ENCODE measurements at places on chromosomes 13 and 19.

GRCh38 chr19:46173886-46174480 is 25.9 kb downstream of the IGFL2 start:
- DNase-seq: no peak

DNA sequence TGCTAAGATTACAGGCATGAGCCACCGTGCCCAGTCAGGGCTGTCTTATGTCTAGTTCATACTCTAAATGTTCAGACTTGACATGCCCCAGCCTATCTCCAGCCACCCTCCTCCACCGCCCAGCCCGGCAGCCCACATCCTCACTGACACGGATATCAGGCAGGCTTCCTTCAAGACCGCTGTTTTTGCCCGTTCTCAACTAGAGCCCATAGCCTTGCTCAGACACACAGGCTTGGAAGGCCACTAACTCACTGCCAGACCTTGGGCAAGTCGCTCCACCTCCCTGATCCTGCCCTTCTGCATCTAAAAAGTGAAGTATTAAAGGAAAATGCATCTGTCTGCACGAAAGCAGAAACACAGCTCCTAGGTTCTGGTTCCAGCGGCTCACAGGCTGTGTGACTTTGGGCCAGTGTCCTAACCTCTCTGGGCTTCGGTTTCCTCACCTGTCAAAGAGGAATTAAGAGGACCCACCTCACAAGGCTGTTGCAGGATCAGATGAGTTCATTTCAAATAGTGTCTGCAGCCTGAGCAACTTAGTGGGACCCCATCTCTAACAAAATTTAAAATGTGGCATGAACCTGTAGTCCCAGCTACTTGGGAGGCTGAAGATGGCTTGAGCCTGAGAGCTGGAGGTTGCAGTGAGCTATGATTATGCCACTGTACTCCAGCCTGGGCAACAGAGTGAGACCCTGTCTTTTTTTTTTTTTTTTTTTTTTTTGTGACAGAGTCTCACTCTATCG is 14.5 kb upstream of the CERS4 start:
- DNase-seq: no peak

DNA sequence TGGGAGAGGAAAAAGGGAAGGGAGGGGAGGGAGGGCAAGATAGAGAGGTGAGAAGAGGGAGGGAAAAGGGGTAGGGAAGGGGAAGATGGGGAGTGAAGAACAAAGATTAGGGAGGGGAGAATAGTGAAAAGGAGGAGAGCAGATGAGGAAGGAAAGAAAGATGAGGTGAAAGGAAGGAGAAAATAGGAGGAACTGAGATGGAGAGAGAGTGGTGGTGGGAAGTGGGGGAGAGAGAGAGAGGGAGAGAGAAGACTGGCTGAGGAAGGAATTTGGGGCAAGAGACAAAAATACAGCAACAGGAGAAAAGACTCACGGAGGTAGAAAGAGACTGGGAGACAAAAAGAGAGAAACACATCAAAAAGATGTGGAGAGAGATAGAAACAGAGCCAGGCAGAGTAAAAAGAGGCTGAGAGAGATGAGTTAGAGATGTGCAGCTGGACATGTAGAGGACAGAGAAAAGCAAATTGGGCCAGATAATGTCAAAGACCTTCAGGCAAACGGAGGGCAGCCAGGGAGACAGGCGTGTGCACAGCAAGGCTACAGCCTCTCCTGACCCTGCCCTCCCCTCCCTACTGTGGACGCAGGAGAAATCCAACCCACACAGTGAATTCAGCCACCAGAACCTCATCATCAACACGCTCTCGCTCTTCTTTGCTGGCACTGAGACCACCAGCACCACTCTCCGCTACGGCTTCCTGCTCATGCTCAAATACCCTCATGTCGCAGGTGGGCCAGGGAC is 49.4 kb upstream of the CYP2B6 start:
- no peak for DNase-seq

DNA sequence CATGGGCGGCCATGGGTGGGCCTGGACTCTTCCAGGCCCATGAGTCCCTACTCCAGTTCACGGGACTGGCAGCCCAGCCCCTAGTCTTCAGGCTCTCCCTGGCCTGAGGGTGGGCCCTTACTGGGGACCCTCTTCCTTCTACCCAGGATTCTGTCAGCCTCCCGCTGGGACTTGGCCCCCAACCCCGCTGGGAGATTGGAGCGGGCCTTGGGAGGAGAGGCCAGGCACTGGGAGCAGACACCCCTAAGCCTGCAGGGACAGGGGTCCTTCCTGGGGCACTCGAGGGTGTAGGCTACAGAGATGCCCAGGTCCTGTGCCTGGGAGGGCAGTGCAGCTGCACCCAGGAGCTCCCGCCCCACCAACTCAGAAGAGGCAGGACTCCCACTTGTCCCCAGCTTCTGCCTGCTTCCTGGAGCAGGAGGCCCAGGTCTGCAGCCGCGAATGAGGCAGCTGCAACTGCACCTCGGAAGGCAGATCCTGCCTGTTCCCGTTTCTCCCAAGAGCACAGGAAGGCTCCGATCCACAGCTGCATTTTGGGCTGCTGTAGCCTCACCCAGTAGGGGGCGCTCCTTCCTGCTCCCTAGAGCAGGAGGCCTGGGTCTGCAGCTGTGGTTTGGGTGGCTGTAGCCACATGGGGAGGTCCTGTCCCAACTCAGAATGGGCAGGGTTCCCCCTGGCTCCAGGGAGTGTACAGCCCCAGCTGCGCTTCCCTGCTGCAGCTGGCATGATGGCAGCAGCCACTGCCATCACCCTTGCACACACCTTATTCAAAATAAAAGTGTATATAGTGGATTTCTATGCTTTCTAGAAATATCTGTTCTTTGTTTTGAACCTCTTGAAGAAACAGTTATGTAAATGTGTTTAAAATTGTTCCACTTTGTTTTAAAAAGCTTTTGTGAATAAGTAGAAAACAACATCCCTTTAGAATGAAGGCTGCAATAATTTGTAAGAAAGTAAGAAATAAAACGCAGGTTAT is 46.8 kb downstream of the TEX26 start:
- peak; percentile 3 for DNase-seq

- DNase-seq: no peak
These were observed 213.9 kb upstream of the ZNF536 start for GRCh38 chr19:30158067-30158892.

- no peak for DNase-seq
These were observed 20.0 kb upstream of the UPF3A start for GRCh38 chr13:114261328-114261965.

- no peak for DNase-seq
These were observed 1120.4 kb upstream of the PCDH9 start for GRCh38 chr13:68350554-68350953.

DNA sequence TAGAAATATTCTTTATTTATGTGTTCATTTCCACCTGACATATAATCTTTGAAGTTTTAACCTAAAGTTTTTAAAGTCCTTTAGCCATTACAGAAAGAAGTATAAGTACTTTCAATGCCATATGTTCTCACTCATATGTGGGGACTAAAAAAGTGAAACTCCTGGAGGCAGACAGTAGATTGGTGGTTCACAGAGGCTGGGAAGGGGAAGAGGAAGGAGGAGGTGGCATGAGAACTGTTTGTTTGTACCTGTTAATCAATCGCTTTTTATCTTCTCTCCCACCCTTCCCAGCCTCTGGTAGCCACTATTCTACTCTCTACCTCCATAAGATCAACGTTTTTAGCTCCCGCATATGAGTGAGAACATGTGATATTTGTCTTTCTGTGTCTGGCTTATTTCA is 131.1 kb downstream of the MYO16 start:
- DNase-seq: no peak

DNA sequence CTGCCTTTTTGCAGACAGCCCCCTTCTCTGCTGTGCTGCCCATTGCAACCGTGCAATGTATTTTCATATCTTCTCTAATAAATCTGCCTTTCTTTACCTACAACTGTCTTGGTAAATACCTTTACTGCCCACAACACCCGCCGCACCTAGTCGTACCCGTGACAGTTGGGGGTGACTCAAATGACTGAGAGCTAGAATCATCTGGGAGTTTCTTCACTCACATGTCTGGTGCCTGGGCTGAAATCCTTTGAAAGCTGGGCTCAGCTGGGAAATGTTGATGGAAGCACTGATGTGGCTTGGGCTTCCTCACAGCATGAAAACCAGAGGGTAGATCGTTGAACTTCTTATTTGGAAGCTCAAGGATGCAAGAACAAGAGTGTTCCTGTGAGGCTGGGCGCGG is 2.8 kb upstream of the PNMA8A start:
- DNase-seq: no peak
